Natural killer cell treated with Interleukin-12 subunit alpha and Interleukin-12 subunit beta and Interleukin-15 and Interleukin-18, amount 100 ng/mL, for 72 hours (primary cell): ENCODE measurements at places on chromosomes 5 and 9. TPM values are rescaled to one million over a fixed set of nuclear protein-coding genes. Genes with fewer than 3 reads are reported as not detected.
A peak's percentile ranks its signal among the peaks of the same experiment; 100 is the strongest.

DNA sequence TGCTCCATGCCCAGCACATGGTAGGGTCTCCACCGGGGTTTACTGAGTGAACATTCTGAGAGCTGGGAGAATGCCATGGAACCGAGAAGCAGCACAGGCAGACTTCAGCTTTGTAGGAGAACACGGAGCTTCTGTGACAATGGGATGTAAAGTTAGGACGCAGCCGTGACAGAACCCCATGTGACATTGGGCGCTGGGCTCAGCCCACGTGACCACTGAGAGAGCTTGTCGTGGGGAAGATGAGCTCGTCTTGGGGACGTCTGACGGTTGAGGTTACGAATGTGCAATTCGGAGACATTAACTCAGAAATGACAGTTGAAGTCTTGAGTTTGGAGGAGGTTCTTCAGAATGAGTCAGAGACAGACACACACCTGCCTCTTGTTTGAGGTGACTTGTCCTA is 13.5 kb downstream of the SDHA start:
- no peaks in the 10 kb centered on the region for H3K27me3 ChIP-seq
- H3K4me3 ChIP-seq, result no peak overlapping the region
- no peaks in the 10 kb centered on the region for H3K4me1 ChIP-seq
- peaks cover 25% of the 10 kb centered on the region for H3K36me3 ChIP-seq
- H3K27ac ChIP-seq, result peak overlapping the region; percentile 43
- DNase-seq, result no peak

DNA sequence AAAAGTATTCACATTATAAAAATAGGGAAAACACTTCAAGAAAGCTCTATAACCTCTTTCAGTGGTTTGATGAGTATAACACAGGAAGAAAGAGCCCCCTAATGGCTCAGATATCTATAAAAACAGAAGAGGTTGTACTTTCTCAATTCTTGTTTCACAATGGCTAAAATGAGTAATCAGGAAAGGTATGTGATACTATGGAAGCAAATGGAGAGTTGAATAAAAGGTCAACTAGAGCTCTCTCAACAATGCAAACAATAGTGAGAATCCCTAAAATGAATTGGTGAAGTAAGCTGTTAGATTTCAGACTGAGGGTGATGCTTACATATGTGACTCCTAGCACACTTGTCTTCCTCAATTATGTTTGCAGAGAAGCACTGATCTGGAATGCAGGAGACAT is 584.6 kb upstream of the CDH18 start:
- no peaks in the 10 kb centered on the region for H3K36me3 ChIP-seq
- H3K4me1 ChIP-seq, result no peaks in the 10 kb centered on the region
- no peak overlapping the region for H3K4me3 ChIP-seq
- no peak overlapping the region for H3K27ac ChIP-seq
- H3K27me3 ChIP-seq, result no peaks in the 10 kb centered on the region

- H3K27ac ChIP-seq, result no peak overlapping the region
- DNase-seq, result no peak
Measured at GRCh38 chr9:27395484-27395921, 98.6 kb upstream of the EQTN start.

DNA sequence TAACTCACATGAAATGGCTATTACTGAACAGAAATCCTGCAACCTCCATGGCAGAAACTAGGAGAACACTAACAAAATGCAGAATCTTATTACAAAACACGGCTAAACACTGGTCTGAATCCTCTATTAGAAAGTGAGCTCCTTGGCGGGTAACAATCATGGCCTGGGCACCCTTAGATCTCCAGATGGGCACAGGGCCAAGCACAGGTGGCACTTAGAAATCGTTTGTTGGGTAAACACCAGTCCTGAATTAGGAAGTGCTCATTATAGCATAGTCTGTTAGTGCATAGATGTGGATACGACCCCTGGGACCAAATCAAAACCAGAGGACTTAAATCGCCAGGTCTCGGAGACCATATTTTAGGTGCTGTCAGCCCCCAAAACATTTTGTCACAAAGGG is 14.4 kb downstream of the VDAC1 start:
- H3K4me3 ChIP-seq, result no peak overlapping the region
- no peak for DNase-seq
- H3K36me3 ChIP-seq, result peaks cover 9% of the 10 kb centered on the region
- H3K4me1 ChIP-seq, result peaks cover 17% of the 10 kb centered on the region

The ADAMTS13 gene
- 1.1 TPM for total RNA-seq

- no peaks in the 10 kb centered on the region for H3K27me3 ChIP-seq
- H3K4me1 ChIP-seq, result no peaks in the 10 kb centered on the region
- no peaks in the 10 kb centered on the region for H3K36me3 ChIP-seq
- DNase-seq, result no peak
Measured at GRCh38 chr9:116471093-116471906, 215.8 kb upstream of the TRIM32 start.

- peak; percentile 59 for DNase-seq
- no peaks in the 10 kb centered on the region for H3K36me3 ChIP-seq
- H3K4me1 ChIP-seq, result no peaks in the 10 kb centered on the region
- peaks cover 15% of the 10 kb centered on the region for H3K27me3 ChIP-seq
- H3K4me3 ChIP-seq, result no peak overlapping the region
Measured at GRCh38 chr9:135591506-135592330, 30.2 kb downstream of the PAEP start.

DNA sequence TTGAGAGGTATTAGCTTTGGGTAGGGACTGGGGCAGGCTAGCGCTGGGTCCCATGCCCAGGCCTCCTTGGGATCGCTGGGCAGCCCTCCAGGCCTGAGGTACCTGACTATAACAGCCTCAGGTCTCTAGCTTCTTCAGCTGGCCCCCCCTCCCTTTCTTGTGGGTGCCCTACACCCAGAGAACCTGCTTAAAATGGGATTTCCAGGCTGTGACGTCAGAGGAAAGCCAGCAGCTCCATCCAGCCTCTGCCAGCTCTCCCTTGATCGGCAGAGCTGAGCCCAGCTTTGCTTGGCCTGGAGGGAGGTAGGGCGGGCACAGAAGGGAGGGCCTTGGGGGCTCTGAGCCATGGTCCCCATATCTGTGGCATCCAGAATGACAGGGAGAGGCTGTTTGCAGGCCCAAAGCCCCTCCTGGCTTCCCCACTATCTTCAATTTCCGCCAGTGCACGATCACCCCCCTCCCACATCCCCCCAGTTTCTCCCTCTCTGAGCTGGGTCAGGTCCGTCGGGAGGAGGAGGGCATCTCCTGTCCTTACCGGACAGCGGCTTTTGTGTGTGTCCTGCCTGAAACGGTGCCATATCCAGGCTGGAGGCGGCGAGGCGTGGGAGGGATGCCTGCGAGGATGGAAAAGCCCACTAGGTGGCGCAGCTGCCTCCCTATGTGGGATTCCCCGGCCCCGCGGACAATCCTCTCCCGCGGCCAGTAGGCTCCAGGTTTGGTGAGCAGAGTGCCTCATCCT is 10.8 kb downstream of the REEP2 start:
- peaks cover 5% of the 10 kb centered on the region for H3K4me1 ChIP-seq
- H3K4me3 ChIP-seq, result peak overlapping the region; percentile 22
- H3K27me3 ChIP-seq, result peaks cover 3% of the 10 kb centered on the region

- peaks cover 71% of the 10 kb centered on the region for H3K27me3 ChIP-seq
- H3K27ac ChIP-seq, result no peak overlapping the region
- H3K36me3 ChIP-seq, result no peaks in the 10 kb centered on the region
- no peak overlapping the region for H3K4me3 ChIP-seq
- no peaks in the 10 kb centered on the region for H3K4me1 ChIP-seq
Measured at GRCh38 chr9:126217250-126217653, 109.4 kb upstream of the MVB12B start.

The MEGF9 gene
- total RNA-seq, result 7.7 TPM

The CATSPER3 gene
- total RNA-seq, result not detected

GRCh38 chr5:87195104-87195591 is 72.5 kb upstream of the RASA1 start:
- peak overlapping the region; percentile 33 for H3K4me3 ChIP-seq
- H3K36me3 ChIP-seq, result no peaks in the 10 kb centered on the region
- H3K4me1 ChIP-seq, result peaks cover 26% of the 10 kb centered on the region
- no peaks in the 10 kb centered on the region for H3K27me3 ChIP-seq
- DNase-seq, result peak; percentile 61

DNA sequence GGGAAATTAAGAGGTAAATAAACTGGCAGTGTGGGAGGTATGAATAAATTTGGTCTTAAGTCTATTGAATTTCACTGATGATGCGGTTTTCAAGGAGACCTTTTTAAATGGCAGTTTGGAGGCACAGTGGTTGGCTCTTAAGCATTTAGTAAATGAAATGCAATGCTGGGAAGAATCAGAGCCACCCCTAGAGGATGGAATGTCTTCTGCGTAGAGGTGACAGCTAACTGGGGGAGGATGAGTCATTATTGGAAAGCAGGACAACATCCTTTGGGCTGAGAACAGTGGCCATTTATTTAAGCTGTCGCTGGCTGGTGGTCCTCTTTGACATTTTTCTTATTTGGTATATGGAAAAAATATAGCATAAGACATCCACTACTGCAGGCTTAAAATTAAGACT is 163.2 kb downstream of the SH3GL2 start:
- H3K4me1 ChIP-seq, result no peaks in the 10 kb centered on the region
- H3K27ac ChIP-seq, result no peak overlapping the region
- no peaks in the 10 kb centered on the region for H3K36me3 ChIP-seq
- H3K27me3 ChIP-seq, result no peaks in the 10 kb centered on the region
- no peak overlapping the region for H3K4me3 ChIP-seq
- DNase-seq, result no peak

DNA sequence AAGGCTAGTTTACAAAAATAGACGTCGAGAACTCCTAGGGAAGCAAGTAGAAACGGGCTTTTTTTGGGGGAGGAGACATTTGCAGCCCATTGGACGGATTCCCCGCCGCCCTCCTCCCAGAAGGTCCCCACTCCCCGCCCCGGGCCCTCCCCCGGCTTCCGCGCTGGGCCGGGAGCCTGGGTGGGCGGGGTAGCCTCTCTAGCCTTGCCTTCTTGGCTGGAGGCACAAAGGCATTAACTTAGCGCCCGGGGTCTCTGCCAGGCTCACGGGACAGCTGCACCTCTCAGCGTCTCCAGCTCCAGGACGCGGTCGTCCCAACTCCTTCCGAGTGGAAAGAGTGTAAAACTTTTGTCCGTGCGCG is at the start of gene DMRTA1:
Gene DMRTA1 (plus strand): TSS at position 236 of the 361 bp plus-strand sequence. CDS start 242 bp downstream, outside the sequence.
- peaks cover 50% of the 10 kb centered on the region for H3K27me3 ChIP-seq
- no peaks in the 10 kb centered on the region for H3K36me3 ChIP-seq
- no peak within 1 kb of the TSS for H3K27ac ChIP-seq
- peak within 1 kb of the TSS; percentile 26 for H3K4me3 ChIP-seq
- H3K4me1 ChIP-seq, result peaks cover 5% of the 10 kb centered on the region
- no peak for DNase-seq

DNA sequence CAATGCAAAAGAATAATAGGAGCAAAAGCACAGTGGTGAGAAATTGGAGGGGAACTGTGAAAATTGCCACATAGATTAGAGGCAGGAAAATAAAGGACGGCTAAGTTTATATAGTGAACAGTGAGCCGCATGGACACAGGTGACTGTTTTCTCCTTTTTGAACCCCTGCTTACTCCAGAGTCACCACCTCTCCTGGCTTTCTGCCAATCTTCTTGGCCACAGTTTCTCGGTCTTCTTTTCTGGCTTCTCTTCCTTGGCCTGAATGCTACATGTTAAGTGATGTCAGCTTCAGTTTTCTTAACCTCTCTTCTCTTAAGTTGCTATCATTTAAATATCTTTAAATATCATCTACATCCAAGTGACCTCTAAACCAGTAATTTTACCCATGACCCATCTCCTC is 47.3 kb upstream of the CDKN2B start:
- H3K4me1 ChIP-seq, result peaks cover 17% of the 10 kb centered on the region
- H3K4me3 ChIP-seq, result no peak overlapping the region
- DNase-seq, result no peak
- H3K27ac ChIP-seq, result no peak overlapping the region
- peaks cover 7% of the 10 kb centered on the region for H3K36me3 ChIP-seq
- H3K27me3 ChIP-seq, result no peaks in the 10 kb centered on the region

DNA sequence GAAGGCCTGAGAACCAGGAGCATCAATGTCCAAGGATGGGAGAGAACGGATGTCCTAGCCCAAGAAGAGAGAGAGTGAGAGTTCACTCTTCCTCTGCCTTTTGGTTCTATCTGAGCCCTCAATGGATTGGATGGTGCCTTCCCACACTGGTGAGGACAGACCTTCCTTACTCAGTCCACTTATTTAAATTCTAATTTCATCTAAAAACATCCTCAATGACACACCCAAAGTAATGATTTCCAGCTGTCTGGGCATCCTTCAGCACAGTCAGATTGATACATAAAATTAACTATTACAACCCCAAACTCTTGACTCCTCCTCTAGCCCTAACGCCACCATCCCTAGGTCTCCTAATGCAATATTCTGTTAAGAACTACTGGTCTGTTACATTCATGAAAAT is 122.0 kb downstream of the GAS1 start:
- no peaks in the 10 kb centered on the region for H3K4me1 ChIP-seq
- H3K4me3 ChIP-seq, result no peak overlapping the region
- no peak for DNase-seq
- H3K27me3 ChIP-seq, result peaks cover 44% of the 10 kb centered on the region
- no peaks in the 10 kb centered on the region for H3K36me3 ChIP-seq
- no peak overlapping the region for H3K27ac ChIP-seq

GRCh38 chr5:60207040-60207439 is 313.5 kb upstream of the PDE4D start:
- H3K36me3 ChIP-seq, result no peaks in the 10 kb centered on the region
- no peak overlapping the region for H3K4me3 ChIP-seq
- no peaks in the 10 kb centered on the region for H3K27me3 ChIP-seq
- H3K4me1 ChIP-seq, result no peaks in the 10 kb centered on the region

The SLC4A9 gene
- total RNA-seq, result not detected

The RNF180 gene
- not detected for total RNA-seq

DNA sequence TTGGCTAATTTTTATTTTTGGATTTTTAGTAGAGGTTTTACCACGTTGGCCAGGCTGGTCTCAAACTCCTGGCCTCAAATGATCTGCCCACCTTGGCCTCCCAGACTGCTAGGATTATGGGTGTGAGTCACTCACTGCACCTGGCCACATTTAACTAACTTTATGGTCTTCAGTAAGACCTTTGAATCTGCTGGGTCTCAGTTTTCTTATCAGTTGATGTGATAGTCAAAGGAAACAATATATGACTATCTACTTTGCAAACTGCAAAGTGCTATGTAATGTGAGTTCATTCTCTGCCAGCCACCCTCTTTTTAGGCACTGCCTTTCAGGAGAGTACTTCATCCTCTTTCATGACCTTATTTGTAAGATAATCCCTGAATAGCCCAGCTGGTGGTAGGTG is 474.7 kb downstream of the PDE4D start:
- no peaks in the 10 kb centered on the region for H3K4me1 ChIP-seq
- DNase-seq, result no peak
- H3K4me3 ChIP-seq, result no peak overlapping the region
- H3K36me3 ChIP-seq, result no peaks in the 10 kb centered on the region
- peaks cover 32% of the 10 kb centered on the region for H3K27me3 ChIP-seq

DNA sequence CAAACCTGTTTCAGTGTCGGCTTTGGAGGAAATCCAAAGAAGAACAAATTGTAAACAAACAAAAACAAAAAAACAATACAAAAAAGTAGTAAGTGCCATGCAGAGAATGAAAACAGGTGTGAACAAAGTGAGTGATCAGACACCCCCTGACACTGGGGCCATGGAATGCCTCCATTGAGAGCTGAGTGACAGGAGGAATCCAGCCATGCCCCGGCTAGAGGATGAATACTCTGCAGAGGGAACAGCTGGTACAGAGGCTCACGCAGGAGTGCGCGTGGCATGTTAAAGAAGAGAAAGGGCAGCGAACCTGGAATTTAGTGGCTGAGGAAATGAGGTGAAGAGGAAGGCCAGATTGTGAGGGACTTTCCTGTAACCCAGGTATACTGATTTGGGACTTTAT is 15.5 kb upstream of the CCNJL start:
- H3K27ac ChIP-seq, result no peak overlapping the region
- no peak overlapping the region for H3K4me3 ChIP-seq
- no peaks in the 10 kb centered on the region for H3K27me3 ChIP-seq
- no peak for DNase-seq
- no peaks in the 10 kb centered on the region for H3K36me3 ChIP-seq
- peaks cover 5% of the 10 kb centered on the region for H3K4me1 ChIP-seq

The SPINK5 gene
- not detected for total RNA-seq

The PLPP7 gene
- total RNA-seq, result 0.74 TPM
